LoVo (cell line): ENCODE measurements at places on chromosomes 6 and 20.

DNA sequence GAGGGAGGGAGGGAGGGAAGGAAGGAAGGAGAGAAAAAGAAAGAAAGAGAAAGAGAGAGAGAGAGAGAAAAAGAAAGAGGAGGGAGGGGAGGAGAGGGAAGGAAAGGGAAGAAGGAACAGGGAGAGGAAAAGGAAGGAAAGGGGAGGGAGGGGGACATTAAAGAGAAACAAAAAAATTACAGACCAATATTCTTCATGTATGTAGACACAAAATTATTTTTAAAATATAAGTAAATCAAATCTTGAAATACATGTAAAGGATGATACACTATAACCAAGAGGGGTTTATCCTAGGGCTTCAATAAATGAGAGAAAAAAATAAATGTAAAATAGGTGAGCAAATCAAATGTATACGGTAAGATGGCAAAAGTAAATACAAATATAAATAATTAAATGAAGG lies 71.2 kb upstream of the TMEM244 start:
- DNase-seq = no peak

DNA sequence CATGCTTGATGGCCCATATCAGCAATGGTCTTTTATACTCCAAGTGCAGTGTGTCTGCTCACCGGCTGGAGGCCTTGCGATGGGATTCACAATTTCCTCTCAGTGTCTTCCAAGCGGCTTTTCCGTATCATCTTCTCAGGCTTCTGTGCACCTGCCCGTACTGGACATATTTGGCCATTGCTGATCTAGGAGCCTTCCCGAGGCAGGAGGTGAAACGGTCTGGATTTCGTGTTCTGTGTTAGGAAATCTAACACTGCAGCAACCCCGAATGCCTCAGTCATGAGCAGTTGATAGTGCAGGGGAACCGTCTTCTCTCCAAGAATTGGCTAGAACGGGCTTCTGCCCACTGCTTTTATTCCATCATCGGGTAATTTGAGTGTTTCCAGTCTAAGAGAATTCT lies 60.5 kb downstream of the PPP1R14C start:
- no peak for DNase-seq

GRCh38 chr6:26362093-26362835 lies 2.7 kb upstream of the BTN3A2 start:
- no peak for DNase-seq

DNA sequence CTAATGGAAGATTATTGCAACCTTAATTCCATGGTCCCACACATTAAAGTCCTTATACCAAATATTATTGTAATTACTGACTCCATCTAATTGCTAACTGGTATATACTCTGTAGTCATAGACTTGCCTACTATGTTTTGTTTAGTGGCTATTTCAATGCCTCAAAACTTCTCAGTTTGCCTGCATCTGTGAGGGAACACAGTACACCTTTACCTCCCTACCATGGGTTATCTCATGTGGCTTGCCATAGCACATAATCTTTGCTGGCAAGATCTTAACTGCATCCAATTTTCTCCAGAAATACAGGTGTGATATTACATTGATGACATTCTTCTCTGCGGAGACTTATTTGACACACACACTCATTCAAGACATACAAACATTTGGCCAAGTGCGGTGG lies 107.1 kb upstream of the ZNF184 start:
- no peak for DNase-seq

DNA sequence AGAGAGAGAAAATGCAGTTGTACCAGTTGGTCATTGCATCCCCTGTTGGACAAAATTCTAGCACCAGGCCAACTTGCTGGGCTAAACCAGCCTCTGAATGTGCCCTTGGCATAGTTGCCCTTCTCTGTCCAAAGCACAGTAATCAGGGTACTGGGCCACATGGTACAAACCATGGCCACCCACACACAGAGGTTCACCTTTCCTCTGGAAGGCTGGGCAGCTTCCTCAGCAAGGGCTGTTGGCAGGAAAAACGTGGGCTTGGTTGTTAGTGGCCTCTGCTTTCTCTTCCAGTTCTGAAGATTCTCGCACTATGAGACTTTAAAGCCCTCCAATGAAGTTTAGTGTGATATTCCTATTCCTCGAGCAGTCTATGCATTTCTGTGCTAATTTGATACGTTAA lies 706 bp downstream of the DDO start:
- no peak for DNase-seq

- DNase-seq = no peak
These were observed 66.4 kb downstream of the LY86 start for GRCh38 chr6:6654599-6655575.

DNA sequence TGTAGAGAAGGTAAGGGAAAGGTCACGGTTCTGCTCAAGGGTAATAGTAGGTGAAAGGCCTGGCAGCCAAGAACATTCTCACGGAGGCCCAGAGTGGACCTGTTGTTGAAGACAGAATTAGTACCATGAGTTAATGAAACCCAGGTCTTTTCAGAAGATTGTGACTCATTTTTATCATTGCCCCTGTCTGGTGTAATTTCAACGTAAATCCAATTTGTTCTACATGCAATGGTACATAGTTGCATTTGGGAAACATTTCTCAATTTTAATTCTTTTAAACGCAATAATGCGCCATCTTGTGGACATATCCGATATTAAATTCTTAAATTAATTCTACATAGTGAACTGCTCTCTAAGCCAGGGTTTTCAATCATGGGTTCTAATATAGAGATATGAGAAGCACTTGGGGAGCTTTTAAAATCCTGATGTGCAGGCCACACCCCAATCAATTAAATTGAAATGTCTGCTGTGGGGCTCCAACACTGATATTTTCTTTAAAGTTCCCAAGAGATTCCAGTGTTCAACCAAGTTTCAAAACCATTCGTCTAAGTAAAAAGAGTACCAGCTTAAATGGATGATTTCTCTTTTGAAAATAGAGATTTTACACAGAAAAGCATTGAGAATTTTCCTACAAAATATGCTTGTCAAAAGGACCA lies 257.4 kb downstream of the PLCB1 start:
- DNase-seq = peak; percentile 45

DNA sequence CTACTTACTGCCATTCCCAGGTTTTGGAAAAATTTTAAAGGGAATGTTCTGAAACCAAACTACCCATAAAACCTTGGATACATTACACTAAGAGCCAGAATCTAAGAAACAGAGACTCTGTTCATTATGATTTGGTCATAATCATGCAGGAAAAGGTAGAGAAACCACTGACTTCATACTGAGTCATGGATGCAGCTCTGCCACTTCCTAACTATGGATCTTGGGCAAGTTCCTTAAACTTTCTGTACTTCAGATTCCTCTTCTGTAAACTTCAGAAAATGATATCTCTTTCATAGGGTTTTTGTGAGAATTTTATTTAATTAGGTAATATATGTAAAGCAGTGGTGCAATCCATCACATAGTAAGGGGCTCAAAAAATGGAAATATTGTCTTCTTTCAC lies 20.0 kb downstream of the PLA2G7 start:
- DNase-seq = no peak

DNA sequence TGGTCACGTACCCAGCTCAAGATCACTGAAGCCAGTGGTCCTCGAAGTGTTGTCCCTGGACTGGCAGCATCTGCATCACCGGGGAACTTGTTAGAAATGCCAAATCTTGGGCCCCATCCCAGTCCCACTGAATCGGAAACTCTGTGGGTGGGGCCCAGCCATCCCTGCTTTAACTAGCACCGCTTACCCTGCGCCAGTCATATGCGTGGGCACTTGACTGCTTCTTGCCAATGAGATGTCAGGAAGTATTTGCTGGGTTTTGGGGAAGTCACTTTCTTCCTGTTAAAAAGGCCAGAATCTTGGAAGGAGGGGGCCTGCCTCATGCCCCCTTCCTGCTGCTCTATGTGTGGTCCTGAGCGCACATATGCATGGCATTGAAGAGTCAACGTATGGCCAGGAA lies 11.7 kb upstream of the SULF2 start:
- DNase-seq = no peak

DNA sequence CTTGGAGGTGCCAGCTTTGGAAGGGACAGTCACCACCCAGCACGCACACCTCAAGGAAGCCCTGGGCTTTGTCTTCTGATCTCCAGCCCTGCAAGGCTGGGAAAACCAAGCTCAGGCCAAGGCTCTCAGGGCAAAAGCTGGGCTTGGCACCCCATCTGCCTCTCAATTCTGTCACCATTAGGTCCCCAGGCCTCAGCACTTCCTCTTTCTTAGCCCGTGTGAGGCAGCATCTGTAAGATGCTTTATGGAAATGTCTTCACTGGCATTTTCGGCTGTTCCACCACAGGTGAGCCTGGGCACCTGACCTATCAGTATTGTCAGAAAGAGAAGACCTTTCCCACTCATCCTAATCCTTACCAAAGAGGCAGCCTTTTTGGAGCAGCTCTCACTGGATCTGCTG lies 24.6 kb downstream of the GMEB2 start:
- DNase-seq = no peak

GRCh38 chr6:150036081-150036480 lies 10.7 kb upstream of the RAET1L start:
- DNase-seq = no peak

DNA sequence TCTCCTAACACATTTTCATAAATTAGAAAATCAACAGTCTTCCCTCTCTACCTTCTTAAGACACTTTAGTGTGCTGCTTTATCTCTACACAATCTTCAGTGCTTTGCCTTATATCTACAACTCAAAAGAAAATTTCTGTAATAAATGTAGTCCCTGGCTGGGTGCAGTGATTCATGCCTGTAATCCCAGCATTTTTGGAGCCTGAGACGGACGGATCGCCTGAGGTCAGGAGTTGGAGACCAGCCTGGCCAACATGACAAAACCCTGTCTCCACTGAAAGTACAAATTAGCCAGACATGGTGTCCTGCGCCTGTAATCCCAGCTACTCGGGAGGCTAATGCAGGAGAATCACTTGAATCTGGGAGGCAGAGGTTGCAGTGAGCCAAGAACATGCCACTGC lies 9.7 kb upstream of the EDN1 start:
- no peak for DNase-seq

DNA sequence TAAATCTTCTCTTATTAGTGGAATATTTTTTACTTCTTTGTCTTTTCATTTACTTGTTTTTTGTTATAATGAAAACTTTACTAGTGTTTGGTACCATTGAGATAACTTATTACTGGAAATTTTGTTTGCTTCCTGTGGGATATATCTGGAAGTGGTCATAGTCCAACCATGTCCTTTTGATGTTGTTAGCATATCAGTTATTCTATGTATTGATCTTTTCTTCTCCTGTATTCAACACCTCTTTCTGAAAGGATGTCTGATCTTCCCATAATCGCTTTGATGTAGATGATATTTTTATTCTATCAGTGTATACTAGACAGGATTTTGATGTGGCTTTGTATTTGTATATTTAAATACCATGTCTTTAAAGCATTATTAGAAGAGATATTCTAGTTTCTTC lies 17.0 kb downstream of the ZNF451 start:
- DNase-seq = no peak
